ENCODE measurements at places on chromosomes 16 and 17. TPM values are rescaled to one million over a fixed set of nuclear protein-coding genes. Genes with fewer than 3 reads are reported as not detected.

Gene MLST8
- 57.6 TPM for total RNA-seq

Gene CCDC200
- total RNA-seq, result not detected

Gene AXIN2
- total RNA-seq, result 16.6 TPM

Gene FN3K
- total RNA-seq, result 25.2 TPM

Gene MGAT5B
- total RNA-seq, result 0.40 TPM

Gene AHSP
- total RNA-seq, result not detected

Gene TAT
- total RNA-seq, result not detected

Gene NUBP1
- total RNA-seq, result 20.0 TPM

GRCh38 chr17:65532101-65532890, 29.2 kb downstream of the AXIN2 start:
- no peak for DNase-seq

DNA sequence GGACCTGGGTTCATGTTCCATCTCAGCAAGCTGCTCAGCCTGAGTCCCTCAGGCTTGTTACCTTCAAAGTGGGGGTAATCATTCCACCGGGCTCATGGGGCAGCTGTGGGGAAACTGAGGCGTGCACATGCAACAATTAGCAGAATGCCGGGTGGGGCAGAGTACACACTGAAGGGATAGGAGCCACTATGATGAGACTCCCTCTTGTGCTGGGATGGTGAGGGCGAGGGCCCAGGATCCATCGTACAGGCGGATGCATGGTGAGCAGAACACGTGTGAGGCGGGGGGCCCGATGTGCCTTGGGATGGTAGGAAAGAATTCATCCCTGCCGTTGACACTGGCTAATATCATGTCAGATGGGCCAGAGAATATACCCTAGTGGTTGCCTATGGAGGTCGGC, 25.5 kb upstream of the MAP3K14 start:
- no peak for DNase-seq

DNA sequence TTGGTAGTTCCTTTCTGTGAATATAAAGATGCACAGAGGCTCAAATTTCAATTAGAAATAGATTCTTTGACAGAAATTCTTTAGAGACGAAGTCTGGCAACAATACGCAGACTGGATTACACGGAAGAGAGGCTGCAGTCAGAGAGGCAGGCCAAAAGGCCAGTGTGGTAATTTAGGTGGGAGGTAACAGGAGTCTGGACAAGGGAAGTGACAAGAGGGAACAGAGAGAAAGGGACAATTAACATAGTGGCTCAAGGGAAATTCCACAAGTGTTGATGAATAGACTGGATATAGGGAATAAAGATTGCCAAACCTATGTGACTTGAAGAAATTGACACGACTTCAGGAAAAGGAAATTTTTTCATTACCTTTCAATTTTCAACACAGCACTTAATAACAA, 54.6 kb downstream of the STX8 start:
- no peak for DNase-seq

- no peak for DNase-seq
Measured at GRCh38 chr17:69539781-69540319, 125.4 kb downstream of the MAP2K6 start.

GRCh38 chr17:77746393-77746792, 212.1 kb upstream of the TNRC6C start:
- no peak for DNase-seq

GRCh38 chr17:20706751-20707373, 127.3 kb downstream of the CDRT15L2 start:
- DNase-seq, result no peak

DNA sequence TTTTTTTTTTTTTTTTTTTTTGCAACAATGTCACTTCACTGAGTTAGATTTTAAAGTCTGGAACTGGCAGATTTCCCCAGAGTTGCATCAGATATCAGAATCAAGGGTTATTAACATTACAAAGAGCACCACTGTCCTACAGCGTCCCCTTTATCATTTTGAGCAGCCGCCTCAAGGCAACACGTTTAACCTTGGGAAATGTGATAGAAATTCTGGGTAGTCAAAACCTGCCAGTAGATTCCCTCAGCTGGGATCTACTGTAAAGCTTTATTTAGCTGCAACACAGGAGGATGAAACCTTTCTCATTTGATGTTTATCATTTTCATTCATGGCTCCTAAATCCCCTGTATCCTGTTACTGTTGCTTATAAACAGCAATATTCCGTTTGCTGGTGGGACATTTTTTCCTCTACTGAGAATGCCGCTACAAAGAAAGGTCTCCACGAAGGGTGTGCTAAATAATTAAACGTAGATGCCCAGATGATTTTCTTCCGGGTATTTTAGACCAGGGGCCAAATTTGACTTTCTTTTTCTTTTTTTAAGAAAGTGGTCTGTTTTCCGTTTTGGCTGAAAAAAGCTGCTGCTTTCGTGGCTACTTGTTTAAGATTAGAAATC, 436.1 kb upstream of the GOT2 start:
- DNase-seq, result no peak

GRCh38 chr17:21283482-21284318, 811 bp upstream of the MAP2K3 start:
- DNase-seq, result no peak

DNA sequence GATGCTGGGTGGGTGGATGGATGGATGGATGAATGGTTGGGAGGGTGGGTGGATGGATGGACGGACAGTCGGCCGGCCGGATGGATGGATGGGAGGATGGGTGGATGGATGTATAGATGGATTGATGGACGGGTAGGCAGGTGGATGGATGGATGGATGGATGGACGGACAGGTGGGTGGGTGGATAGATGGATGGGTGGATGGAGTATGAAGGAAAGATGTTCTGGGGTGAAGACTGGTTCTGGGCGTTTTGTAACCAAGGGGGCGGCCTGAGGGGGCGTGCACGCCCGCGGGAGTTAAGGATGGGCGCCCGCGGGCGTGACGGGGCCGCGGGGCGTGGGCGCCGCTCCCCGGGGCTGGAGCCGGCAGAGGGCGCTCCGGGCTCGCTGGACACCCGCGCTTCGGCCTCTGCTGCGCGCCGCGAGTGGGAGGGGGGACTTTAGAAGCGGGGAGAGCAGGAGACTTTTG, at the start of gene NECAB2:
Gene NECAB2 (plus strand): TSS at position 407 of the 468 bp plus-strand sequence. CDS start 405 bp downstream, outside the sequence.
- no peak for DNase-seq

- DNase-seq, result no peak
Measured at GRCh38 chr17:61131585-61131984, 268.1 kb upstream of the TBX2 start.

DNA sequence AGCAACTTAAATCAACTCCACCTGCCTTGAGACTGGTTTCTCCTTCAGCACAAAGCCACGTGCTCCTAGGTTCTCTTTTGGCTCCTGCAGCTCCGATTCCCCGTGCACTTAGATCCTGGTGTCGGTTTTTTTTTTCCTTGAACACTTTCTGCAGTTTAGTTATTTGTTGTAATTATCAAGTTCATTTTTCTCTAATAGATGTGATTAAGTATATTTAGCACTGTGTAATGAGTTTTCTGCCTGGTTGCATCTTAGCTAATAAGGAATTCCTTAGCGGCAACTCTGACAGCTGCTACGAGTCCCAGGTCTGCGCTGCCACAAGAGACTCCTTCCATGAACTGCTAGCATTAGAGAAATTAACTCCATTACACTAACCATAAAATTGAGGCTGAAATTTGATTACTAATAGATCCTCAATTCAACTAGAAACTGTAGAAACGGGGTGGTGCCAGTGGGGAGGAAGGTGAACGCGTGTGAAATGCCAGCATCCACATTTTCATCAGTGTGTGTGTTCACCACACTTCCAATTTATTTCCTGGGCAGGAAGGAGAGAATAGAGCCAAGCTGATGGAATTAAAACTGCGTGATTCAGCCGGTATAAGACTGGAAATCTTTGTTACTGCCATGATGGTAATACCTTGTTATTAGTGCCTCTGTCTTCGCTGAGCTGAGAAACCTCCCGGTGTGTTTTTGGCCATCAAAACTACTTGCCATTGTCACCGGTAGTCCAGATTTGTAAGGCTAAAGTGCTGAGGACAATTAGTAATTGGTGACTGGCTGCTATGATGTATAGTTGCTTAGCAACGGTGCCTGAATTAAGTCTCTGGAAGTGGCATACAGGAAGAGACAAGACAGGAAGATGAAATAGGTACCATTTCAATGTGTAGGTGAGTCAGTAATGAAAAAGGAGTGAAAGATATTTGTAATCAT, 232.4 kb downstream of the IRX3 start:
- no peak for DNase-seq

- DNase-seq, result no peak
Measured at GRCh38 chr17:55354941-55355340, 66.7 kb downstream of the MMD start.

Measured in osteocyte (in vitro differentiated cells).